NCI-H146 (cell line): ENCODE measurements at places on chromosomes 4 and X.

- no peak for DNase-seq
Measured at GRCh38 chr4:55510685-55511084, 36.0 kb downstream of the CLOCK start.

DNA sequence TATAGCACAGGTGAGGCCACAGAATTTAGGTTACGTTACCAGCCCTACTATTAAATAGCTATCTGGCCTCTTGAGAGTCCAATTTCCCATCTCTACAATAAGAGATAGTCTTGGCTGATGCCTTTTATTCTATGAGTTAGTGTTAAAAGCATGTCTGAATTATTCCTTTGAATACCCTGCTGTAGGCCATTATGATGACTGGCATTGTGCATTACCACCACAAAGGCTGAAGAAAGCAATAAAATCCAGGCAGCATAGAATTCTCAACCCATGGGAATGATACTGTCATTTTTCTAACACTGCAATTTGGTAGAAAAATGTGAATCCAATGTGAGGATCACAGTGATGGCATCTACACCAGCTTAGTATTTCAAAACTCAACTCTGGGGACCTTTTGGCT lies 51.4 kb downstream of the OTC start:
- DNase-seq = no peak

DNA sequence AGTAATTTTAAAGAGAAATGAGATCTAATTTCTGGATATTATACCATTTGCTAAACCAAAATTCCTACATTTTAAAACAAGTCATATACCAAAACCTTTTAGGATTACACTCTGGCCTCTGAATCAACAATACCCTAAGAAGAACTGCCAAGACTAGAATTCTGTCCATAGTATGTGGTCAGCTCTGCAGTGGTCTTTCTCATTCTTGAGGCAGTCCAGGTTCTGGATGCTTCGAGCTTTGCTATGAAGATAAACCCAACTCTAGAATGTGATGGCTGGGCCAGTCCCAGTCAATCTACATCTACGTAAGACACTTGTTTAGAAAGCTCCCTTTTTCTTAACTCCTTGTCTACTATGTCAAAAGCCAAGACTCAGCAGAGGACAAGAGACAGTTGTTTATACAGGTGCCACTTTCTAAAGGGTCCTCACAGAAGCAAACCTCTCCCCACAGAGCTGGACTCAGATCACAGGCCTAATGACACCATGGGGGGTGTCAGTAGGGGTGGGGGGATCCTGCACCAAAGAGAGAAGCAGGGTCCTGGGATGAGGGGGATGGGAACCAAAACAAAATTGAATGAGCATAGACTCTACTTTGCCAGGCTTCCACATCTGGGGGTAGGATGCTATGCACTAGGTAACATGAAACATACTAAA lies 63.2 kb downstream of the SH3RF1 start:
- no peak for DNase-seq

DNA sequence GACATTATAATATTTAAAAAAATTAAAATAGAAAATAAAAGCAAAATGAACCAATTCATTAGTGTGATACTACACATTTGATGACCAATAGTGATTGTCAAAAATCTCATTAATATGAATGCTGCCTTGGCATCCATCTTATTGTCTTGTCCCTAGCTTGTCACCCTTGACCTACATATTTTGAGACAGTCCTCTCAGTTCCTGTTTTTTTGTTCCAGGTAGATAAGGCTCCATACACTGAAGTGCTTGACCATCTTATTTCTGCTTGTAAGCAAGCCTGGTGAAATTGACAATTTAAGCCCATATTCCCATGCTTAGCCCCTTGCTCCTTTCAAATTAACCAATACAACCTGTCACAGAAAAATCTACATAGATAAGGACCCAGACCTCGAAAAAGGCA lies 534.0 kb upstream of the FMR1 start:
- no peak for DNase-seq

DNA sequence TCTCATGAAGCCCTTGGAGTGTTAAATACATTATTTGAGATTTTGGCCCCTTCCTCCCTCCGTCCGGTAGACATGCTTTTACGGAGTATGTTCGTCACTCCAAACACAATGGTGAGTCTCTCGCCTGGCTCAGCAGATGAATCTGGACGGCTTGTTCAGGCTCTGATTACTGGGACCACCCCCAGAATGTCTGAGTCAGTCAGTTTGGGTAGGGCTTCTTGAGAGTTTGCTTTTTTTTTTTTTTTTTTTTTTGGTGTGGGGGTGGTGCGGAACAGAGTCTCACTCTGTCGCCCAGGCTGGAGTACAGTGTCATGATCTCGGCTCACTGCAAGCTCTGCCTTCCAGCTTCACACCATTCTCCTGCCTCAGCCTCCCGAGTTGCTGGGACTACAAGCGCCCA lies 62.4 kb upstream of the MSANTD1 start:
- DNase-seq = no peak

DNA sequence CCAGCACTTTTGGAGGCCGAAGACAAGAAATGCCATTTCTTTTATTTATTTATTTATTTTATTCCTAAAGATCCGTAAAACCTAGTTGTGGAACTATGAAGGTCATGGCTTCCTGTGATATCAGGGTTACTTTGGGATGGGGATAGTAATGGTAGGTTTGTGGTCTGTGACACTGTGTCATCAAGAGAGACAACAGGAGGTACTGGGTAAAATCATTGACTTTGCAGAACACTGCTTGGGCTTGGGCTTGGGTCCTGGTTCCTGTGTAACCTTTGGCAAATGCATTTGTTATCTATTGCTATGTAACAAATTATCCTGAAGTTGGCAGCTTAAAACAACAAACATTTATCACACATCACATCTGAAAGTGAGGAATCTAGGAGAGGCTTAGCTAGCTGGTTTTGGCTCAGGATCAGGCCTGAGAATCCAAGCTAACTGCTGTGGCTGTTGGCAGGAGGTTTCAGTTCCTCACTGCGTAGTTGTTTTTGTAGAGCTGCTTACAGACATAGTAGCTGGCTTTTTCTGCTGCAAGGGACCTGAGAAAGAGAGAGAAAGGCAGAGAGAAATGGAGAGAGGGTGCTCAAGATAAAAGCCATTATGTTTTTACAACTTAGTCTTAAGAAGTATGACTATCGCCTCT lies 576.4 kb upstream of the SLIT2 start:
- no peak for DNase-seq

GRCh38 chr4:45692131-45692735 lies 431.6 kb downstream of the GABRG1 start:
- no peak for DNase-seq

GRCh38 chr4:144799486-144799885 lies 153.5 kb downstream of the HHIP start:
- no peak for DNase-seq
